PC-9 (cell line): ENCODE measurements at places on chromosomes 4 and X.

GRCh38 chr4:40978548-40978947, 228.8 kb downstream of the NSUN7 start:
- no peak for DNase-seq

GRCh38 chr4:31084806-31085416, 364.7 kb downstream of the PCDH7 start:
- DNase-seq, result no peak

- DNase-seq, result no peak
Measured at GRCh38 chrX:118988911-118989310, 14.5 kb downstream of the LONRF3 start.

GRCh38 chrX:153493085-153493484, 1.7 kb upstream of the BGN start:
- no peak for DNase-seq

- no peak for DNase-seq
Measured at GRCh38 chrX:38192007-38192810, 28.5 kb downstream of the SRPX start.

DNA sequence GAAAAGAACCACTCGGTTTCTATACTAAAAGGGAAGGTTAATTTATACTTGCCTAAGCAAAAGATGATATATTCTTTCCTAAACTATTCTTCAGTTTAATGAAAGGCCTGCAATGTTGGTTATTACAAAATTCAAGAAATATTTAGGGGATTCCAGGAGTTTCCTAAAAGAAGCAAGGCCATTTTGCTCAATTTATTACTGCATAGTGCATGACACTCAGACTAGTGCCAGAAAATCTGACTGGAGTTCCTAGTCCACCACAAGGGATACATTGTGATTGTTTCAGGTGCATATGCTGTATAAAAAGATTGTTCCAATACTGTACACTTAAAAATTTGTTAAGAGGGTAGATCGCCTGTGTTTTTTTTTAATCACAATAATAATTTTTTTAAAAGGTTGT, 78.7 kb downstream of the CAPN6 start:
- DNase-seq, result no peak

DNA sequence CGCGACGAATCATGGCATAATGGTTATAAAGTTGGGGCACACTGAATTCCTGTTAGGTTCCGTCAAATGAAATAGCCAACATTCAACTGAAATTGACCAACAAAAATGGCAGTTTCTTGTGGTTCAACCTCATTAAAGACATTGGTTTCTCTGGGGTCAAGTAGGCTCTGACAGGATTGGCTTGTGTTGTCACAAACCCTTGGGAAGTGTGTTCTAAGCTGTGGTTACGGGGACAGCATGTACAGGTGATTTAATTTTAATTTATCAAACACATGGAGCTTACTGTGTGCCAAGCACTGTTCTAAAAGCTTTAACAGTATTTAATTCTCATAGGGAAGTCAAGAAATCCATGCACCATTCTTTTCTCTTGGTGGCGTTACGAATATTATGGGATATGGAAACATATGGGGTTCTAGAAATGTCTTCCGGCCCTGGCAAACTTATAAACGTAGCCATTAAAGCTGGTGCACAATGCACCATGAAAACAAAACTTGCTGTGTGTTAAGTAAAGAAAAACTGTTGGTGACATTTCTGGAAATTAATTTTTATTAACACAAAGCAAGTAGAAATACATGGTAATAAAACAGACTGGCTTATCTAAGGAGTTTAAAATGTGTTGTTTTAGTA, 891 bp downstream of the XK start:
- no peak for DNase-seq

DNA sequence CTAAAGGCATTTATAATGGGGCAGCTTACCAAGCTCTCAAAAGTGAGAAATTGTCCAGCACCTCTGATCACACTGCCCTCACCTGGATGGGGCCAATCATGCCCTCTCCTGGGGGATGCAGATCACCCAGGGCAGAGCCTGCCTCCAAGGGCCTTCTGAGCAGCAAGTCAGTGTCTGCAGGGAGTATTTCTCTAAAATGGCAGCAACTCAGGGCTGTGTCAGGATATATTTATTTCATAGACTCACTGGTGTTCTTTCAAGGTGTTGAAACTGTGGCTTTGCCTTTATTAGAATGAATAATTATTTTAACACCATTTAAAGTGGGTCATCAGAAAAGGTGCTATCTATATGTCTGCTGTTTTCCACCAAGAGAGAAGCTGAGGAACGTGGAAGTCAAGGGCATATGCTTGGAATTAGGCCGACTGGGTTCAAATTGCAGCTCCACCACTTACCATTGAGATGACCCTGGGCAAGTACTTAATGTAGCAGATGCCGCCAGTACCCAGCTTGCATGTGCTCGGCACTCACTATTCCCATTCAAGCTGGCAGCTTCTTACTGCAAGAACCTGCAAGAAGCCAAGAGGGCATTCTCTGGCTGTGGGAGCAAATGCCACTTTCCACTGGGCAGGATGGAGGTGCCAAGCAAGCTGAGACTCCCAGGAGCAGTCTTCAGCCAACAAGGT, 590.0 kb downstream of the BCOR start:
- no peak for DNase-seq

GRCh38 chr4:110837896-110838450, 215.1 kb upstream of the PITX2 start:
- no peak for DNase-seq

- DNase-seq, result no peak
Measured at GRCh38 chr4:273309-274017, 31.8 kb downstream of the ZNF732 start.
